Amygdala (tissue), 56 donors: ENCODE measurements at places on chromosomes 1 and 21.

DNA sequence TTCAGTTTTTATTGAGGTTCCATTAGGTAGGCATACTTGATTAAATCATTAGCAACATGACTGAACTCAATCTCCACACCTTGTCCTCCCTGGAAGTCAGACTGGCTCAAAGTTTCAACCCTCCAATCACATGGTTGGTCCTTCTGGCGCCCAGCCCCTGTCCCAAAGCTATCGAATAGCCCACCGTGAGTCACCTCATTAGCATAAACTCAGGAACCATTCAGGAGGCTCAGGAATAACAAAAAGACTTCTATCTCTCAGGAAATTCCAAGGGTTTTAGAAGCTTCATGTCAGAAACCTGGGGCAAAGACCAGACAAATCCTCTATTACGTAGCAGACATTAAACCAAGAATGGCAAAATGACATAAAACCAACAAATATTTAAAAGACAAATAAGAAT lies 78.6 kb downstream of the RGS2 start:
- DNase-seq = no peak

DNA sequence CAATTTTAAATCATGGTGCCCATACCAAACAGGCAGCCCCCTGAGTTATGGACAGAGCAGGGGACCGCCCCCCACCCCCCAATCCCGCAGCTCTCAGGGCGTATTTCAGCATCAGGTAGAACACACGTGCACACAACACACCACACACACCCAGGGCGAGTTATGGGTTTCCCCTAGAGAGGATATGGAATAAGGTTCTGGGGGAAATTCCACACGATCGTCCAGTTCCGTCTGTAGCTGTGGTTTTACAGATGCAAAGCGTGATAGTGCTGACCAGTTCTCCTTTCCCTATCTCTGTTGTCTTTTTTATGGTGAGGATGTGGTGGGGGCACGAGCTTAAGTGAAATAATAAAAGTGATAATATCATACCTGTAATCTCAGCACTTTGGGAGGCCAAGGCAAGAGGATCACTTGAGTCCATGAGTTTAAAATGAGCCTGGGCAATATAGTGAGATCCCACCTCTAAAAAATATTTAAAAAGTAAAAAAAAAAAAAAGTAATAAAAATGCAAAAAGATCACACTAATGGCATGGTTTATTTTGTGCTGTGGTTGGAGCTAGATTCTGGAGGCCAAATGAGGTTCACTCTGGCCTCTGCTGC lies 25.1 kb downstream of the C2CD2 start:
- no peak for DNase-seq

GRCh38 chr21:28773036-28773435 lies 219.6 kb downstream of the LTN1 start:
- DNase-seq = no peak

- no peak for DNase-seq
Measured at GRCh38 chr21:46636181-46636512, 673 bp downstream of the PRMT2 start.

DNA sequence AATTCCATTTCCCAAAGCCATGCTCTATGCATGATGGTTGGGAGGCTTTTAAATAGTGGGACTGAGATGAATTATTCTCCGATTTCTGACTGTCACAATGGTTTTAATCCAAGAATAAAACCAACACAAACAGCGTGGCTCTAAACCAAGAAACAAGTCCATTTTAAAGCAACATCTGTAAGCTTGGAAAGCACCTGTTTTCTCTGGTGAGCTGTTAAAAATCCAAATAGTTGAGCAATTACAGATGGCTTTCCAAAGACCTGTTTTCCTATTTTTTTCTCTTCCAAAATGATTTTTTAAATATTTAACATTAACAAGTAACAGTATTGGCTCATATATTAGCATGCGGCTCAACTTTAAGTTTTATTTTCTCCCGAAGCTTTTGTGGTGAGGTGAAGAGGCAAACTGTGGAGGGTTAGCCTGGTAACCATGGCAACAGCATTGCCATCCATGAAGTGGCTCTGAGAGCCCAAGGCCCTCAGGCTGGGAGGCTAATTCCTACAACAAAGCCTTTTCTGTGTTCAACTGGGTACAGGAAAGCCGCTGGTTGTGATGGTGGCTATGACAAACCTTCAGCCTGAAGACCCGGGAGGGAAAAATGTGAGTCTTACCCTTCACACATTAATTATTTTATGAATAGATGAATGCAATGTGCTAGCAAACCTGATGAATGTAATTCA lies 56.7 kb upstream of the B3GALT5 start:
- no peak for DNase-seq

GRCh38 chr1:25691211-25691610 lies 74.6 kb downstream of the MAN1C1 start:
- no peak for DNase-seq

- no peak for DNase-seq
Measured at GRCh38 chr1:6028042-6028850, 17.4 kb upstream of the KCNAB2 start.

DNA sequence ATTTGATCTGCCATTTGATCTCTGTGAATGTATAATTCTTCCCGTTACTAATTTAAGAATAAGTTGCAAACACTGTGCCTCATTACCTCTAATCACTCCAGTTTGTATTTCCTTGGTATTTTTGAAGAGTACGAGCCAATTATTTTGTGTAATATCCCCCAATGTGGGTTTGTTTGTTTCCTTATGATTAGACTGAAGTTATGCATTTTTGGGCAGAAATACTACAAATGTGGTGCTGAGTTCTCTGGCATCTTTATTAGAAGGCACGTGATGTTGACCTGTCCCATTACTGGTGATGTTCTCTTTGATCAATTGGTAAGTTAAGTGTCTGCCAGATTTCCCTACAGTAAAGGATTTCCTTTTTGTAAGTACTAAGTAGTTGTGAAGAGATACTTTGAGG lies 10.3 kb downstream of the MIXL1 start:
- DNase-seq = no peak

- no peak for DNase-seq
Measured at GRCh38 chr1:21261551-21262292, 28.5 kb downstream of the ECE1 start.

DNA sequence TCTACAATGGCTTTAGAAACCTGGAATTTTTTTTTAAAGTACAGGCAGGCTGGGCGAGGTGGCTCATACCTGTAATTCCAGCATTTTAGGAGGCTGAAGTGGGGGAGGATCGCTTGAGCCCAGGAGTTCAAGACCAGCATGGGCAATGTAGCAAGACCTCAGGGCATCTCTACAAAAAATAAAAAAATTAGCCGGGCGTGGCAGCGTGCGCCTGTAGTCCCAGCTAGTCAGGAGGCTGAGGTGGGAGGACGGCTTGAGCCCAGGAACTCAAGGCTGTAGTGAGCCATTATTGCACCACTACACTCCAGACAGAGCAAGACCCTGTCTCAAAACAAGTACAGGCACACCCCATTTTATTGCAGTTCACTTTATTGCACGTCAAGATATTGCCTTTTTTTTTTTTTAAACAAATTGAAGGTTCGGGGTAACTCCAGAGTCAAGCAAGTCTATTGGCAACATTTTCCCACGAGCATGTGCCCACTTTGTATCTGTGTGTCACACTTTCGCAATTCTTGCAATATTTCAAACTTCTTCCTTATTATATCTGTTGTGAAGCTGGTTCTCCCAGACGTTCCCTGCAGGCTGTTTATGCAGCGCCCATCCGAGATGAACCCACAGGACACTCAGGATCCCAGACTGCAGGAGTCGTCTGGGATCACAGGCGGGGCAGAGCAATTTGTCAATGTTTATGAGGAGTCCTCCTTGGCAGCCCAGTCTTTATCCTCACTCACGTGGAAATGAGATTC lies 4.7 kb downstream of the HES2 start:
- DNase-seq = no peak

GRCh38 chr1:223720971-223721591 lies 8.7 kb downstream of the CAPN2 start:
- DNase-seq = no peak
